Stimulated activated CD8-positive, alpha-beta memory T cell treated with anti-CD3 and anti-CD28 coated beads, Interleukin-4, amount 100 ng/mL, for 1 hour (primary cell): ENCODE measurements at places on chromosomes 7 and 10.

GRCh38 chr7:157472311-157473050 lies 135.7 kb downstream of the DNAJB6 start:
- DNase-seq, result no peak

- no peak for DNase-seq
These were observed 10.5 kb downstream of the NOD1 start for GRCh38 chr7:30468041-30468440.

DNA sequence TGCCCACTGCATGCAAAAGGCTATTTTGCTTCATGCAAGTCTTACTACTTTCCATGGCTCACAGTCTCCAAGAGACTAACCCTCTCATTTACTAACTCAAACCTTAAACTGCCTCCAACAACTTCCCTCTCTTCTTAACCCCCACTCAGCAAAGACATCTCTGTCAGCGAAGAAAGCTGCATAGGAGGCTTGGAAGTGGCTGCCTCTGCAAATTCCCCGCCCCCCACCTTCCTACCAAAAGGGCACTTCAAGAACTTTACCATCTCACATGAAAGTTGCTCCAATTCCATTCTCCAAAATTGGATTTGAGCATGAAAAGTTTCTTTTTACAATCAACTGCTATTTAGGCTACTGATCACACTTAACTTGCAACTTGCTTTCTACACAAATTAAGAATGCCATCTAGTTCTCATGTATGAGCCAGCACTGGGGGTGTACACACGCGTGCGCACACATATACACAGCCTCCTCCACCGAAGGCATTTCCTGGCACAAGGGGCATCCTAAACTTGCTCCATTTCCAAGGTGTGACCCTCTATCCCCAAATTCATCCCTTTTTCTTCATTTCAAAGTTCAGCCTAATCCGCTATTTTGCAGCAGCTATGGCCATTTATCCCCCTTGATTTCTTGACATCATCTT lies 1.8 kb downstream of the CCDC6 start:
- DNase-seq, result no peak

GRCh38 chr7:17380736-17381662 lies 82.5 kb downstream of the AHR start:
- no peak for DNase-seq

DNA sequence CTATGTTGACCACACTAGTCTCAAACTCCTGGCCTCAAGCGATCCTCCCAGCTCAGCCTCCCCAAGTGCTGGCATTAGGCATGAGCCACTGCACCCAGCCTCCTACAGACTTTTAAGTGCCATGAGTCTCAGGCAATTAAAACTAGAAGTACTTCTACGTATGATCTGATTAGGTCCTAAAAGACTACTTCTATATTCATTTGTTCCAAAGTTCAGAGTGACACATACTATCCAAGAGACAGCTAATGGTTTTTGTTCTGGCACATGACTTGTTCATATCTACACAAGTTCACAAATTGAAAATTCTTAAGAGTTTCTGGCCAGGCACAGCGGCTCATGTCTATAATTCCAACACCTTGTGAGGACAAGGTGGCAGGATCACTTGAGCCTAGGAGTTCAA lies 11.7 kb downstream of the ARHGAP19 start:
- no peak for DNase-seq

- no peak for DNase-seq
These were observed 56.0 kb downstream of the PTPRN2 start for GRCh38 chr7:158531661-158532060.

DNA sequence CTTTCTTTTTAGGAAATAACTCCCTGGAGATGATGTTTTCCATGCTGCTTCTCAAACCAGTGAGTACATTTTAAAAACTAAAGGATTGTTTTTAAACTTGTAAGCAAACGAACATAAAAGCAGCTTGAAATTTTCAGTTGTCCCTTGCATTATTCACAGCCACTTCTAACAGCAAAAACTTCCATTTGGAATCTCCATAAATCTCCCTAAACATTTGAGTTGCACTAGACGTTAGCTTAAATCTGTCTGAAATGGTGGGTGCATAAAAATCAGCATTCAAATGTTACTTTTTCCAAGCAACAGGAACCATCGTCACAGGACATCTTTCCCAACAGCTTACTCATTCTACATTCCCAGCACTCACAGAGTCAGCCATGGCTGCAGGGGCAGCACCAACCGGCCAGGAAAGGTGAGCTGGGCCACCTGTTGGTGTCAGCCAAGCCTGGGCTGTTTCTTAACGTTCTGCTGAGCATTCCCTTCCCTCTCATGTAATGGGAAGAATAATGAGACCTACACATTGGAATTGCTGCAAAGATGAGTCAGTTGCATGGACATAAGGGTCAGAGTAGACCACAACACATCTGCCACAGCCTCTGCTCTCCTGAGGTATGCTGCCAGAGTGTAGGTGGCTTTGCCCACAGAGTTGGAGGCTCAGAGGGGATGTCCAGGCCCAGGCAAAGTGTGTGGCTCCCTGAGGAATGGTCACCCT lies 163.2 kb downstream of the TNS3 start:
- no peak for DNase-seq

DNA sequence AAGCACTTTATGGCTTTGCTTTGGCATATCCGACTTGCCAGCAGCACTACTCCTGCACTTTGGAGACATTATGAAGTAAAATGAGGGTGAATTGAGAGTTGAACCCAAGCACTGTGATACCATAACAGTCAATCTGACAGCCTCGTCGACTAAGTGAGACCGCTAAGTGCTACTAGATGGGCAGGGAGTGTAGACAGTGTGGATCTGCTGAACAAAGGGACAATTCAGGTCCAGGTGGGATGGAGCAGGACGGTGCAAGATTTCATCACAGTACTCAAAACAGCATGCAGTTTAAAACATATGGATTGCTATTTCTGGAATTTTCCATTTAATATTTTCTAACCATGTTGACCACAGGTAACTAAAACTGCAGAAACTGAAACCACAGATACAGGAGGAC lies 20.8 kb upstream of the PRTFDC1 start:
- no peak for DNase-seq

GRCh38 chr7:13802651-13803050 lies 186.8 kb downstream of the ETV1 start:
- DNase-seq, result no peak

- DNase-seq, result no peak
These were observed 11.5 kb downstream of the CREB3L2 start for GRCh38 chr7:137990251-137990941.

DNA sequence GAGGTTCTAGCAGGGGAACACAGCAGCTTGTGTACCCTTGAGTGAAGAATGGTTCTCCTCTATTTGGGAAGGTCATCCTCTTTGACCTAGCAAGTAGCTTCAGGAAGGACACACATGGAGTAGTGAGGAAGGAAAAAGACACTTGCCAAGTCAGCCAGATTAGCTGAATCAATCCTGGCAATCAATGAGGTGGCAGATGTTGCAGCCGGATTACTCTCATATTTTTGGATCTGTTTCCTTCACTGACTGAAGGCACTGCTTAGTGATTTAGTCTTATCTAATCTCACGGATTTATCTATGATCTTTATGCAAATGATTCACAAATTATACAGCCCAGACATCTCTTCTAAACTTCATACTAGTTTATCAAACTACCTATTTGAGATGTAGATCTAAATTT lies 218.8 kb downstream of the GPR158 start:
- no peak for DNase-seq

DNA sequence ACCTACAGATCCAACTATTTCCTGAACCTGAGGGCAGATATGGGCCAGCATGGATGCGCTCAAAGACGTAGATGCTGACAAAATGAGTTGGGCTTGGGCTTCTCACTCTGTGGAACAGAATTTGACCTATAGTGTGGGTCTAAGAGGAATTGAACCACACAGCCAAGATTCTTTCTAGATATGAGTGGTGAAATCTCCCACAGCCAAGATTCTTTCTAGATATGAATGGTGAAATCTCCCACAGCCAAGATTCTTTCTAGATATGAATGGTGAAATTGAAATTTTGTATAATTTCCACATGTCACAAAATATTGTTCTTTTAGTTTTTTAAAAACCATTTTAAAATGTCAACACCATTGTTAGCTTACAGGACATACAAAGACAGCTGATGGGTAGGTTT lies 215.4 kb upstream of the LRGUK start:
- DNase-seq, result no peak

GRCh38 chr10:99681553-99681952 lies 22.2 kb downstream of the ENTPD7 start:
- DNase-seq, result no peak

DNA sequence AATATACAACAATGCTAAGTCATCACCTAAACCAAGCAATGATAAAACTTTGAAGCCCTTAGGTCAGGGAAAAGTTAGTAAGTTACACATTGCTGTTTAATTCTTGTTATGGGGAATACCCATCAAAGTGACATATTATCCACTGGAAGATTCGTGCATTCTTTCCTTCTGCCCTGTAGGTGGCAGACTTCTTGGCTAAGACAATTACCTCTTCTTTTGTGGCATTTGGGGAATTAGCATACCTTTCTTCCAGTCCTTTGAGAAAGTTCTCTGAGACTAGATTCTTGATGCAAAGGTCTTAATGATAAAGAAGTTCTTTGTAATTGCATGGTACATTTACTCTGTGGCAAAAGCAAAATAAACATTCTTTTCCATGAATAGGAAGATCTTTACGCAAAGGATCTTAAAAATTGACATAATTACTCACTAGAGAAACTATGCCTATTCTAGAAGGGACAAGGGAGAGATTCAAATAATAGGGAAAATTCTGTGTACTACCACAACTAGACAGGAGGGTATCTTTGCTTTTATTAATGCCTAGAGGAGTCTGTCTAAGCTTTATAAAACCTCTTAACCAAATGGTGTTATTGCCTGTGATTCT lies 395.9 kb downstream of the GRM8 start:
- no peak for DNase-seq

DNA sequence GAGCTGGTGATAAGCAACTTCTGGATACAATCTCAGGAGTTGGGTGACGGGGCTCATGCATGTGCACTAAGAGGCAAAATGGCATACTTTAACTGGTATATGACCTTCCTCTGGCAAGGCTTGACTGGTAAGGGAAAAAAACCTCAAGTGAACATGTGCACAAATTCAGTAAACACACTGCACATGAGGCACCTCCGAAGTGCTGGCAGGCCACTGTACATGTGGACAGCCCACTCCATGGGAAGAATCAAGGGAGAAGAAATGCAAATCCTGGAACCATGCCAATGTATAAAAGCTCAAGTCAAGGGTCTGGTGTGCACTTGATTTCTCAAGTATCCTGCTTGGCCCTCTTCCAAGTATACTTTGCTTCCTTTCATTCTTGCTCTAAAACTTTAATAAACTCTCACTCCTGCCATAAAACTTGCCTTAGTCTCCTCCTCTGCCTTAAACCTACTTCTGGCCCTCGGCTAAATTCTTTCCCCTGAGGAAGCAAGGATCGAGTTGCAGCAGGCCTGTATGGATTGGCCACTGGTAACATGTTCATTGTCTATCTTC lies 167.2 kb downstream of the RAMP3 start:
- DNase-seq, result no peak

GRCh38 chr7:139293534-139293933 lies 47.6 kb upstream of the FMC1 start:
- no peak for DNase-seq

- DNase-seq, result no peak
These were observed 230.9 kb downstream of the KLF6 start for GRCh38 chr10:3554121-3554522.

- no peak for DNase-seq
These were observed 251.3 kb downstream of the SFMBT2 start for GRCh38 chr10:7159517-7159916.

DNA sequence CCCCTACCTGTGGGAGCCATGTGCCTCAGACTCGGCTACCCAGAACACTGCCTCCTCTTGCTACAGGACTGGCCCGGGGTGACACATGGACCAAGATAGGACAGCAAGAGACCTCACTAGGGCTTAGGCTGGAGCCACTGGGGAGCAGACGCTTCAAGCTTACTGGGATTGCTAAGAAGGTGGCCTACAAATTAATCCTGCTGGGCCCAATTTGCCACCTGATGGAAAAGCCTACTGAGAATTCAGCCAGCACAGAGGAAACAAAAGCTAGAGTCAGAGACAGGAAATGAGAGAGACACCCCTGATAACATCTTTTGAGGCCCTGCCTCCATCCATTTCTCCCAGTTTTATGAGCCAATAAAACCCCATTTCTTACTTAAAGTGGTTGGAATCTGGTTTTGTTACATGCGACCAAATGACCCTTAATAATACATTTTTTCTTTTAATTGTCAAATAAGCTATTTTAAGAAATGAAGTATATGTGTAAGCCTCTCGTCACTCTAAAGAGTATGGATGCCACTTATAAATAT lies 282.1 kb downstream of the CXCL12 start:
- no peak for DNase-seq

GRCh38 chr7:65951837-65952578 lies 30.0 kb downstream of the GUSB start:
- DNase-seq, result no peak
